NCI-H1092 (cell line): ENCODE measurements at places on chromosomes 7 and 10.
A peak's percentile ranks its signal among the peaks of the same experiment; 100 is the strongest.

DNA sequence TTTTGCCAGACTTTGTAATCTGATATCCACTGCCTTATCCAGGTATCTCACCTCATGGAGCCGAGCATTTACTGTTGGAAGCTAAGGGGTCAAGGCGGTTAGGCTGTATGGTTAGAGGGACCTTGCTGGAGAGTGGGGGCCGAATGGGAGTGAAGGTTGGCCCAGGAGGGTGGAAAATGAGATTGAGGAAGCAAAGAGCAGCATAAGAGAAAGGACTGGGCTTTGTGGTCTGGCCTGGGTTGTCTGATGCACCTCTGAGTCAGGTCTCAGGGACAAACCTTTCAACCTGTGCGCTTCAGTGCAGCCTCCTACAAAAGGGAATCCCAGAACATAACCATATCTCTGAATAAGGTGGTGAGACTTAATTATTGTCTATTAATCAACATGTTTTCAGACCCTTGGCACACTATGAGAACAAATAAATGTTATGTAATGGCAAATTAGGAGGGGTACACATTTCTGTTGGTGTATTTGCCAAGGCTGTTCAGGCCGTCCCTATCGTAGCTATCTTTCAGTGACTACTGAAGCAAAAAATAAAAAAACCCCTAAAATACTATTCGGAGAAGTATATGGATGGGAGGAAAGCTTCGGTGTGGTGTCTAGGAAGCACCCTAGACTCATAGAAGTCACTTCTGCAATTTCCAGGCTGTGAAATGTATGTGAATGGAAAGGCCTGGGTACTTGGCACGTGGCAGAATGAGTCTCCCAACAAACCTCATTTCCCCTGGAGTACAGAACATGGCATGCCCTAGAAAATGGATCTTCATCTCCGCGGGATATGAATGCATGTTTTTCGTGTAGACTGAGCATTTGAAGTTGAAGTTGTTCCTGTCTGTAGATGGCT, 4.3 kb downstream of the CAMK1D start:
- DNase-seq, result no peak

GRCh38 chr10:100311298-100311697, 18.7 kb downstream of the PKD2L1 start:
- no peak for DNase-seq

DNA sequence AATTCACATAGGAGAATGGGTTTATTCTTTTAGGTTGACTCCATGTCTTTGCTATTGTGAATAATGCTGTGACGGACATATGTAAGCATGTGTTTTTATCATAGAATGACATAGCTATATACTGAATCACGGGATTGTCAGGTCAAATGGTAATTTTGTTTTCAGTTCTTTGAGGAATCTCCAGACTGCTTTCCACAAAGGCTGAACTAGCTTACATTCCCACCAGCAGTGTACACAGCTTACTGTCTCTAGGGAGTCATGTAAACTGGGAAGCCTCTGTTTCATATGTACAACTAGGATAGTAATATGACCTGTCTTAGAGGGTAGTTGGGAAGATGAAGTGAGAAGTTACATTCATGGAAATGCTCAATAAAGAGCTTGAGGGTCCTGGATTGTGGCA, 6.8 kb upstream of the C10orf120 start:
- no peak for DNase-seq

DNA sequence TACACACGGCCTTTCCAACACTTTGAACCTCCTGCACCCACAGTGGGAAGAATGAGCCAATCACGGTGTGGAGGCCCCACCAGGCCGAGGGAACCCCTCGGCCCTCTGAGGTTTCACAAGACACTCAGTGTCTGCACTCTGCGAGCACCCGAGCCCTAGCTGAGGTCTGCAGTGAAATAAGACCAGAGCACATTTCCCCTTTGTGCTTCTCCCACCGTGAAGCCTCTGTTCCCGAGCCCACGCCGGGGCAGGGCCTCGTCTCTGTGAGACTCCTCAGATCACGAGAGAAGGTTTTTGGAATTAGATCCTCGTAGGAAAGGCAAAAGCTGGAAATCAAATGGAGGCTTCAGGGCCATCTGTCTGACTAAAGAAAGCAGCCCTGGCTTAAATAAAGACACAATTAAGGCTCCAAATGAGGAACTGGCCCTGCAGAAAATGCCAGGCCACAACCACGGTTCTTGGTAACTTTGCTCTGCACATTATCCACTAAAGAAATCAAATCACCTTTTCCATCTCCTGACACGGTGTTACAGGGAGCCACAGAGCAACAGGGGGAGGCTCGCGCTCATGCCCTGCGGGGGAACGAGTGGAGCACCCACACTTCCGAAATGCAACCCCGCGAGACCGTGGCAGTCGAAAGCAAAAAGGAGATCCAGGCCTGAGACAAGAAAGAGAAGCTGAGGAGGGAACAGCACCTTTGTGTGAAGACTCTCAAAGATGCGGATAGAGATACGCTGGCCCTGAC, 43.7 kb downstream of the FAM53B start:
- DNase-seq, result no peak

DNA sequence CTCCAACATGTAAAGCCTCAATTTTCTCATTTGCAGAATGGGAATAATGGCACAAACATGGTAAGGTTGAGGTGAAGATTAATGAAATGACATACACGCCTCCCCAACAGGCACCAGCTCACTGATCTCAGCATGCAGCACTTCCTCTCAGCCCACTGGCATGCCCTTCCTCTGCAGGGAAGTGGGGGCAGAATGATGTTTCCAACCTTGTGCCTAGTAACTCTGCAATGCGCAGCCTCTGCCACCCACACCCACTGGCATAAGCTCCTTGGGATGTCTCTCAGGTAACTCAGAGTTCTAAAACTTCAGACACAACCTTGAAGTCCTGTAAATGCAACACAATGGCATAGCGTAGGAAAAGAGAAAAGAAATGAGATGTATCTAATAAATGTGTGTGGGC, 540.7 kb downstream of the HTR7 start:
- no peak for DNase-seq

GRCh38 chr10:1657479-1657878, 79.8 kb downstream of the ADARB2 start:
- no peak for DNase-seq

DNA sequence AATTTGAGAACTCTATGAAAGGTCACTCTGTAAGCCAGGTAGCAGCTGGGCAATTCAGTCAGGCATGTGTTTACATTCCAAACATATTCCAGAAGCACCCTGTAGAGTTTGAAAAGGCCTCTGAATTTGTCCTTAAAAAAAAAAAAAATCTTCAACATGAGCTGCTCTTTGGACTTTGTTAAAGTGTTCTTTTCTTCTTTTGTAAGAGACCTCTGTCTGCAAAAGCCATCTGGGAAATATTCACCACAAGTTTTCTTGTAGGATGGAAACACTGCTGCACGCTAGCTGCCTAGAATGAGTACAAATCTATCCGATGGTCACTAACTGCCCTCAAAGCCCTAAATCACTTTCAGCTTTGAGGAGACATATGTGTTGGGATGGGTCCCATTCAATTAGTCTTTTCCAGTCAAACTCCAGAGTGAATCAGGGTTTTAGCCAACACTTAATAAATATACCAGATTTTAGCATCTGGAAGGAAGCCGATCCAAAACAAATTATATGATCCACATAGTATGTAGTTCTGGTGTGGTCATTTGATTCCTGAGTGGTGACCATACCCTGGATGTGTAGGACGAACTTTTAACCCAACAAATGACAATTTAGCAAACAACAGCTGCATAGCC, 85.9 kb downstream of the CD36 start:
- no peak for DNase-seq

- DNase-seq, result no peak
Observed at GRCh38 chr10:98131619-98132018, 2.8 kb upstream of the R3HCC1L start.

GRCh38 chr10:59068581-59069191, 107.8 kb upstream of the PHYHIPL start:
- no peak for DNase-seq

DNA sequence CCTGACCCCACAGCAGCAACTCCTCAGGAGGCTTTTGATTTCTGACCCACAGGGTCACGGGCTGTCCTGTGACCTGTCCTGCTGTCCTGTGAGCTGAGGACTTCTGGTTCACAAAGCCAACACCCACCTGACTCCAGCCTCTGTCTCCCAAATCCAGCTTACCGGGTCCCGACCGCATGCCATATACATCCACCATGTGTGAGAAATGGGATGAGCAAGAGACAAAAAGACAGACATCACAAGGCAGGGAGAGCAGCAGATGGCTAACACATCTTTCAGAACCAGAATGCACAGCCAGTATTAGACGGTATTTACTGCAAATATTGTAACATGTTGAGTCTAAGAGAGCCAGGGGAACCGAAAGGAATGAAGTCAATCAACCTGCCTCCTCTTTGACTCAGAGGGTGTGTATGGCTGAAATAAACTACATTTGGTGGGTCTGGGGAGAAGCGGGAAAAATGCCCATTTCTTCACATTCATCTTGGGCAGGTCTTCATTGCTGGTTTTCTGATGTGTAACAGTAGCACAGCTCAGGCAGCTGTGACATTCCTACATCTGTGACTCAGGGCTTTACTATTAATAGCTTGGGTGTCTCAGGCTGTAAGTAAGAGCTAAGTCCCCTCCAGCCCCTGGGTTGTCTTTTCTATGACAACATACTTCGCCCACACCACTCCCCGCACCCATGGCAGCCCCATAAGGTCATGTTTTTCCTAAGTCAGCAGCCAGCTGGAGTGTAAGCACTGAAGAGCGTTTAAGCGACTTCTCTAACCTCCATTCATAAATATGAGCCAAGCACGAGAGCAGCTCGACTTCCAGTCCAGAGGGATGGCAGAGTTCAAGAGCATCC, 25.0 kb downstream of the ABLIM1 start:
- no peak for DNase-seq

DNA sequence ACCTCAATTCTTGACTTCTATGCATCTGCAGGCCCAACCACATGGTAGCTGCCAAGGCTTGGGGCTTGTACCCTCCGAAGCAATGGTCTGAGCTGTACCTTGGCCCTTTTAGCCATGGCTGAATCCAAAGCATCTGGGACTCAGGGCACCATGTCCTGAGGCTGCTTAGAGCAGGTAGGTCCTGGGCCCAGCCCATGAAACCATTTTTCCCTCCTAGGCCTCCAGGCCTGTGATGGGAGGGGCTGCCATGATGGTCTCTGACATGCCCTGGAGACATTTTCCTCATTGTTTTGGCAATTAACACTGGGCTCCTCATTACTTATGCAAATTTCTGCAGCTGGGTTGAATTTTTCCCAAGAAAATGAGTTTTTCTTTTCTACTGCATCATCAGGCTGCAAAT, 417.8 kb upstream of the LRRN3 start:
- DNase-seq, result no peak

- DNase-seq, result peak; percentile 64
Observed at GRCh38 chr10:5584895-5585516, 60.2 kb downstream of the CALML3 start.

DNA sequence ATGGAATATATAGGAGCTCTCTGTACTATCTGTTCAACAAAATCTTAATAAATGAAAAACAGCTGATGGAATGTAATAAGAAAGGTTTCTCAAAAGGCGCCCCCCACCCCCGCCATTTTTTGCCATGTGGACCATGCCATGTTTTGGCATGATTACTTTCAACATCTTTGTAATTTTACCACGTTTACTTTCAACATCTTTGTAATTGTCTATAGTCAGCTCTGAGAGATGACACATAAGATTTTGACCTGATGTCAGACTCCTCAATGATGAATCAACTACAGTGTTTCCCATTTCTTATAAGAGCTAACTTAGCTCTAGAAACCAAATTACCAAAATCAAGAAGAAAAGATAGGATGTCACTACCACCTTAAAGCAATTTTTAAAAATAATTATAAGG, 144.9 kb upstream of the AHR start:
- no peak for DNase-seq

DNA sequence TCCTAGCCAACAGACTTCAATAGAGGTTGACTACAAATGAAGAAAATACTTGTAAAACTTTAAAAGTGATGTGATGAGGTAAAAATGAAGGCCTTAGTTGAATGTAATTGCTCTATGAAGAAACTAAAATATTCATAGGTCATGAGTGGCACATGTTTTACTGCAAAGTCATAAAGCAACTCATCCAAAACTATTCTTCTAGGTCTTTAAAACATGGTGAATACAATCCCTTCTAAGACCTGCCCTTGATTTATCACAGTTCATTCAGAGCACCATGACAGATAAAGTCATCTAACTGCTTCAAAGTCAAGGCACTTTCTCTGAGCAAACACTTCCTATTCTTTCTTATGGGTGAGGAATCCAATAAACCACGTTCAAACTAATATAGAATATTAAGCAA, 713.5 kb downstream of the SORCS1 start:
- DNase-seq, result no peak

GRCh38 chr7:102927312-102927933, 14.6 kb downstream of the LRRC17 start:
- no peak for DNase-seq

DNA sequence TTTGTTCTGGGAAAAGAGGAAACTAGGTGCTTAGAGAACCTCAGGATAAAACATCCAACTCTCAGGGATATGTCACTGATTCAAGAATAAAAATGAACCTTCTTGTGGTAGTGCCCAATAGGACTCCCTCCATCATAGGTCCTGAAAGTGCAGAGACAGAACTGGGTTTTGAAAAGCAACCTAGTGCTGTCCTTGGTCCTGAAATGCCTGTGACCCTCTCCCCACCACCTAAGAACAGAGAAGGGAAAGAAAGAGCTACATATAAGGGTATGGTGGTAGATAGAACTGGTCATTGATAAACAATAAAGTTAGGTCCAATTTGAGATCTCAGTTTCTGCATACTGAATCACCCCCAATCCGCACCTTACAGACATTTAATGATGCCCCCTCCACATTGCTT, 953.3 kb downstream of the XPNPEP1 start:
- no peak for DNase-seq

GRCh38 chr7:137601642-137602041, 245.1 kb downstream of the DGKI start:
- no peak for DNase-seq

- no peak for DNase-seq
Observed at GRCh38 chr10:53978301-53978700, 822.7 kb downstream of the PCDH15 start.

DNA sequence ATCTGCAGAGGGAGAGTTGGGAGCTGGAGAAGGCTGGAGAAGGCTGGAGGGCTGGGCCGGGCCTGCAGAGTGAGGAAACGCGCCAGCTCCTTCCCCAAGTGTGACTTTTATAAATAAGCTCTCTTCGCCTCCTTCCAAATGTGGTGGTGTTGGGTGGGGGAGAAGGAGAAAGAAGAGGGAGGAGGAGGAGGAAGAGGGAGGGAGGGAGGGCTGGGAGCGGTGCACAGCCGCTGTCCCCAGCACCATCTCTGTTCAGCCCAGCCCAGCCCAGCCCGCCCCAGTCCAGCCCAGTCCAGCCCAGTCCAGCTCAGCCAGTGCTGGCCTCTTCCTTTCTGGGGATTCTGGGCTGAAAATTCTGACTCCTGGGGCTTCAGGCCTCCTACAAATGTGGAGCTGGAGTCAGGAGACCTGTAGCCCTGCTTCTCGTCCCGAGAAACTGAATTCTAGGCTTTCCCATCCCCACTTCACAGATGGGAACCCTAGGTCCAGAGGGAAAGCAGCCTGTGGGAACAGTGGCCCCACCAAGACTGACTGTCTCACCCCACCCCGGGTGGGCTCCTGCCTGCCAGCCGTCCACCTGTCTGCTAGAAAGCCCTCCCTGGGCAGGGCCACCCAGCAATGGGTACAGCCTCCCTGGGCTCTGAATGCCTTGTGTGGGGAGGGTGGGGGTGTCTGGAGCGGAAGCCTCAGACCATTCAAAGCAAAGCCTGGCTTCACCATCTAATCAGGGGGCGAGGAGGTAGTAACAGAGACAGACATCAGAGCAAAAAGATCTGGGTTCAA, 2.3 kb downstream of the STX1A start:
- no peak for DNase-seq

GRCh38 chr10:99235658-99236626, at the start of gene HPSE2:
Gene HPSE2 (minus strand): TSS chr10:99235852.
- no peak for DNase-seq

GRCh38 chr7:20223356-20223755, 6.2 kb upstream of the MACC1 start:
- DNase-seq, result no peak
